ENCODE measurements at places on chromosomes 7 and 10.

DNA sequence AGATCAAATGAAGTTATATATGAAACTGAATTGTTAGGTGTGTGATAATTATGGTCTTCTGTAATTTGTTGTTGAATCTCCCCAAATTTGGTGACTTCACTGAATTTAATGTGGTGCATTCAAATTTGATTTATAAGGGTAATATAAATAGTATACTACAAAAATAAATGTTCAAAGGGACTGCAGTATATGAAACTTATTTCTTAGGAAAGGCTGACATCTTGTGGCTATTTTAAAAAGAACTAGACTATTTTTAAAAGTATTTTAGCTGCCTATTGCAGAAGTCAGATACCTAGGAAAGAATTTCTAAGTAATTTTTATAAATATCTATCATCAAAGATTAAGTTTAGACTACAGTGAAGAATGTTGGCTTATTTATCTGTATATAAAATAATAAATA is 36.6 kb downstream of the ATRNL1 start:
- DNase-seq = no peak

- DNase-seq = no peak
Measured at GRCh38 chr7:117659531-117660011, 179.7 kb downstream of the CFTR start.

DNA sequence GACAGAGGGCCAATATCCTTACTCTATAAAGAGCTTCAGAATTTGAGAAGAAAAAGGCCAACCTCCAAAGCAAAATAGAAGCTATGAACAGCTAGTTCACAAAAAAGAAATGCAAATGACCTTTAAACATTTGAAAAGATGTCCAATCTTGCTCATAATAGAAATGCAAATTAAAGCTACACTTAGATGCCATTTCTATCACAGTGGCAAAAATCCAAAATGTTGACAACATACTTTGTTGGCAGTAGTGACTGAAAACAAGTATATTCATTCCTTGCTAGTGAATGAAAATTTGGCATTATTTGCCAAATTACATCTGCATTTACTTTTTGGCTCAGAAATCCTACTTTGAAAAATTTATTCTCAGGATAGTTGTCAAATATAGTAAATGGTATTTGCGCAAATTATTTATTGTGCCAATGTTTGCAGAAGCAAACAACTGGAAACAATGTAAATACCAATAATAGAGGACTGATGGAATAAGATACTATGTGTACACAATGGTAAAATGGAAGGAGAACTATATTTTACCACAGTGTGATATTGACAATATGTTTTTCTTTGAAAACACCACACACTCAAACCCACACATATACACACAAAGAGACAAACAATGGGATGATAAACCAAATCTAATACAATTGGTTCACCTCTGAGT is 9.4 kb downstream of the TMEM106B start:
- no peak for DNase-seq

GRCh38 chr7:47225387-47226131 is 356.4 kb downstream of the TNS3 start:
- no peak for DNase-seq

GRCh38 chr10:33236916-33237315 is 97.6 kb downstream of the NRP1 start:
- no peak for DNase-seq

GRCh38 chr10:127453706-127454105 is 95.4 kb upstream of the NPS start:
- no peak for DNase-seq

DNA sequence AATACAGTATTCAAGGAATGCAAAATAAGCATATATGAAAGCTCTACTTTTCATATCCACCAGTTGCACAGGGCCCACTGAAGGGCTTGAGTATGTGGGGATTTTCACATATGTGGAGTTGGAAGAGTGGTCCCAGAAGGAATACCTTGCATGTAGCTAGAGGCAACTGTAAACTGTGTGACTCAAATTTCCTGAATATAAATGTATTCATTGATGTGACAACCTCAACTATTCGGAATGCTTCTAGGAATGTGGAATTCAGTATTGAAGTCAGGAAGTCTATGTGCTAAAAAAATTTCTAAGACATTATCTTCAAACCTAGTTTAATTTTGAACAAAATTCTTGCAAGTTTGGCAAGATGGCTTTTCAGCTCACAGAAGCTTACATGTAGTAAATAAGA is 695.5 kb upstream of the SEMA3D start:
- DNase-seq = no peak

GRCh38 chr7:17940951-17941431 is 697 bp upstream of the SNX13 start:
- DNase-seq = no peak

DNA sequence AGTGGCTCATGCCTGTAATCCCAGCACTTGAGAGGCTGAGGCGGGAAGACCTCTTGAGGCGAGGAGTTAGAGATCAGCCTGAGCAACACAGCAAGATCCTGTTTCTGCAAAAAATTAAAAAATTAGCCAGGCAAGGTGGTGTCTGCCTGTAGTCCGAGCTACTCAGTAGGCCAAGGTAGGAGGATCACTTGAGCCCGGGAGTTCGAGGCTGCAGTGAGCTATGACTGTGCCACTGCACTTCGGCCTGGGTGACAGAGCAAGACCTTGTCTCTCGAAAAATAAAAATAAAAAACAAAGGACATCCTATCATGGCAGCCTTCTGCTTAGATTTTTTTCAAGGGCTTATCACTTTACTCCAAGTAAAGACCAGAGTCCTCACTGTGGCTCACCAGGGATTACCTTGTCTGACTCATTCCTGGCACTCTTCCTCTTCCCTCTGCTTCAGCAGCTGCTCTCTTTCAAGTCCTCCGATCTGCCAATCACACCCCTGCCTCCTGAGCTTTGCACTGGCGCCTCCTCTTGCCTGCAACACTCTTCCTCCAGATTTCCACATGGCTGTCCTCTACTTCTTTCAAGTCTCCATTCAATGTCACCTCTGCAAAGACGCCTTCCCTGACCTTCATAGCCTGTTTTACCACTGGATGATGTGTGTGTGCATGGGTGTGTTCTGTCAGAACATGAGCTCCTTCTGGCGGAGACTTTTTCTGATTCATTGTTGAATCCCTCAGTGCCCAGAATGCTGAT is 7.7 kb downstream of the PRTFDC1 start:
- no peak for DNase-seq

DNA sequence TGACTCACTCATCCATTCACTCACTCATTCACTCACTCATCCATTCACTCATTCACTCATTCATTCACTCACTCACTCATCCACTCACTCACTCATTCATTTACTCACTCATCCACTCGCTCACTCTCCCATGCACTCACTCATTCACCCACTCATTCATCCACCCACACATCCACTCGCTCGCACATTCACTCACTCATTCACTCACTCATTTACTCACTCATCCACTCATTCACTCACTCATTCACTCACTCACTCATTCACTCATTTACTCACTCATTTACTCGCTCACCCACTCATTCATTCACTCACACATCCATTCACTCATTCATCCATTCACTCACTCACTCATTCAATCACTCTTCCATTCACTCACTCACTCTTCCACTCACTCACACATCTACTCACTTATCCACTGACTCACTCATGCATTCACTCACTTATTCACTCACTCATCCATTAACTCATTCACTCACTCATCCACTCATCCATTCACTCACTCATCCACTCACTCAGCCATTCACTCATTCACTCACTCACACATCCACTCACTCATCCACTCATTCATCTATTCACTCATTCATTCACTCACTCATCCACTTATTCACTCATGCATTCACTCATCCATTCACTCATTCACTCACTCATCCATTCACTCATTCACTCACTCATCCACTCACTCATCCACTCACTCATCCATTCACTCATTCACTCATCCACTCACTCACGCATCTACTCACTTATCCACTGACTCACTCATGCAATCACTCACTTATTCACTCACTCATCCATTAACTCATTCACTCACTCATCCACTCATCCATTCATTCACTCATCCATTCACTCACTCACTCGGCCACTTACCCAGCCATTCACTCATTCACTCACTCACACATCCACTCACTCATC is 74.0 kb downstream of the CARD11 start:
- no peak for DNase-seq

Measured in GM18507 (cell line).